Spinal cord (tissue), 10 donors: ENCODE measurements at places on chromosomes 11 and 22. TPM values are rescaled to one million over a fixed set of nuclear protein-coding genes. Genes with fewer than 3 reads are reported as not detected.

DNA sequence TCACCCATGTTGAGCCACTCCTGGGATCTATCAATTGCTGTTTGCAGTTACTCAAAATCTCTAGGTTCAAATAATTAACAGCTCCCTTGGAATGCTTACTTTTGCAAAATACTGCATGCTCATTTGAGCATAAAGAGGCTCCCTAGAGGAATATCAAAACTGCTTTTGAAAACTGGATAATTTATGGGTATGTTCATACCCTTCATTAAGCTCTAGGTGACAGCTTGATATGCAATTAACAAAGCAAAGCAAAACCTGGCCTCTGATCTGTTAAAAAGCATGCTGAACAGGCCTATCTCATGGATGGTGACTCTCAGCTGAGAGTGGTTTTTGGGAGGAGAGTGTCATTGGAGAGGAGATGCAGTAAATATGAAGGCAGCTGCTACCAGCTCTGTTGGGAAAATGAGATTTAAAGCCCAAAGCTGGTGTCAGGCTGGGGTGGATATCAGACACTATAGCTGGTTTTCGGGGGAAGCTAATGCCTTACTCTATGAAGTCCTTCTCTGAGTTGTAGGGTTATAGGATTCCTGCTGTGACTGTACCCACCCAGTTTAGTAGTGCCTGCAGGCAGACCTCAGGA lies 110.9 kb downstream of the RASSF10 start:
- no peak for DNase-seq

DNA sequence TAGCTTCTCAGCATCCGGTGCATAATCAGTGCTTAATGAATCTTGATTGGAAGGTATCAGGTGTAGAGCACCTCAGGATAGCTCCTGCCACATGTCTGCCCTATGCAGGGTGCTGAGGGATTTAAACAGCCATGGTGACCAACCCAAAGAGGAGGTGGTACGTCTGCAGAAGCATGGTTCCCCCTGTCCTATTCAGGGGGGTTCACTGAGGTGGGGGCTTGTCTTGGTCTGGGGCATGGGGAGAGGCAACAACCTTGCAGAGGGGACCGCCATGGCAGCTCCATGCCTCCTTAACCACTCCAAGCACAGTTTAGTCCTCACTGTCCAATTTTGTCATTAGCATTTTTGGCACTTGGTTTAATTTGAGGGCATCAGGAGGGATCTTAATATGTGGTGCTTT lies 24.9 kb downstream of the UBE2L3 start:
- no peak for DNase-seq

DNA sequence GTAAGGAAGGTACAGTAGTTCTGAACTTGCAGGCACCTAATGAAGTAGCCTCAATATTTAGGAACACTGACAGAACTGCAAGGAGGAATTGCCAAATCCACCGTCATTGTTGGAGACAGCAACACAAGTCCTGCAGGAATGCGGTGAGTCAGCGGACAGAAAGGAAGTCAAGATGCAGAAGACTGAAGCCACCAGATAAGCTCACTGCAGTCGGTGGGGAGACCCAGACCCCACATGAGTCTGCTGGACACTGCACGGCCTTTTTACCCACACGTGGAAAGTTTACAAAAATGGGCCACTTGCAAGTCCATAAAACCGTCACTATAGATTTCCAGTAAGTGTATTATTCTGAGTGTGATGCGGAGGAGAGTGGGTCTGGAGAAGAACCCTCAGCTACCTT lies 1471.6 kb downstream of the TBC1D22A start:
- DNase-seq: no peak

DNA sequence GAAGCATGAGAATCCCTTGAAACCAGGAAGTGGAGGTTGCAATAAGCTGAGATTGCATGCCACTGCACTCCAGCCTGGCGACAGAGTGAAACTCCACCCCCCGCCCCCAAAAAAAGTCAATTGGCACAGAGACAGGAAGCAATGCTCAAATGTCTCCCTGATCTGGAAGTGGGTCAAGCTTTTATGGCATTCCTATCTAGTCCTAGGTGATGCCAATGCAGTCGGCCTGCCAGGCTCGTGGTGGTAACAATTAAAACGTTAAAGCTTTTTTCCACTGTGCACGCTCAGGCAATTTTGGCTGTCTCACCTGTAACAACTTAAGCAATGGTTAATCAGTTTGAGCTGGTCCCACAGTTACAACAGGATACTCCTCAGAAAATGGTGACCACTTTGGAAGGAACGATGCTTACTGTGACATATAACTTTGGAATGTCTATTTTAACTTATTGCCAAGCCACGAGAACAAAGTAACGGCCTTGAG lies 18.9 kb upstream of the PISD start:
- no peak for DNase-seq

Gene TIGD3
- 3.7 TPM for polyA plus RNA-seq
